ENCODE measurements at places on chromosomes 2 and 18.

GRCh38 chr2:85949280-85949679 lies 60.5 kb upstream of the ST3GAL5 start:
- DNase-seq: no peak

GRCh38 chr2:216837740-216838139 lies 22.1 kb downstream of the TNP1 start:
- no peak for DNase-seq

DNA sequence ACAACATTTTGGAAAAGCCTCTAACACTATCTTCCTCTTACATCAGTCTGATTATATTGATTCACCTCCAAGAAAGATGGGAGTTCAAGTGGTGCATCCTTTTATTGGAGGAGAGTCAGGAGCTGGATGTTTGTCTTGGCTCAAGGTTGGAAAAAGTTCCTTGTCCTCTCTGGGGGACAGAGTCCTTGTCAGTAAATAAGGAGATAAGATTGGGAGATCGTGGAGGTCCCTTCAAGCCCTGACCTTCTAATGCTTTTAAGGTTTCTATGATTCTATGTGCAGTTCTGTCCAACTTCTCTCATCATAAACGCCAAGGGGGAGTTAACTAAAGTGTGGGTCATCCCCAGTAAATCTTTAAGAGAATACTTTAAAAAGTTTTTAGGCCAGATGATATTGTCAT lies 60.9 kb upstream of the CCBE1 start:
- DNase-seq: no peak

GRCh38 chr2:111705711-111706336 lies 178.2 kb downstream of the ANAPC1 start:
- peak; percentile 71 for DNase-seq

GRCh38 chr2:52518678-52519077 lies 1248.9 kb upstream of the CHAC2 start:
- DNase-seq: no peak

DNA sequence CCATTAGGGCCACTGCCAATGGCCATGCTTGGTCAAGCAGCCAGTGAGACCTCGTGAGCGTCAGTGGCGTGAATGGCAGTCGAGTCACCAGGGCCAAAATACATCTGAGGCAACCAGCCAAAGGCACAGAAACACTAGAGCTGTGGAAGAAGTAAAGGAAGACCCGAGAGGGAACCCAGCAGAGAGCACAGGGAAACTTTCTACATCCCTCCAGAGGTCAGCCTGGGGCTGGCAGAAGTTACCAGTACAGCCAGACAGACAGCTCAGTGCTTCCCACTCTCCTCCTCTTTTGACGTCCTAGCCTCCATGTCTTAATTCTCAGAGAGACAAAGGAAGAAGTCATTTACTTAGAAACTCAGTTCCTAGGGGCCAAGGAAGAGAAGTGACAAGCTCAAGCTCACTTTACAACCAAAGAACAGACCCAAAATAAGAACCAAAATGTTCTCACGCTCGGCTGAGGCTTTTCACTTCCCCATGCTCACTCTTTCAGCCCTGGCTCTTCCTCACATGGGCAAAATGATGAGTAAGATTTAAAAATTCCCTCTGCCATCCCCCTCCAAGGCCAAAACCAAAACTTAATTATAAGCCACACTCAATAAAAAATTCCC lies 8.7 kb downstream of the CYRIA start:
- DNase-seq: no peak

DNA sequence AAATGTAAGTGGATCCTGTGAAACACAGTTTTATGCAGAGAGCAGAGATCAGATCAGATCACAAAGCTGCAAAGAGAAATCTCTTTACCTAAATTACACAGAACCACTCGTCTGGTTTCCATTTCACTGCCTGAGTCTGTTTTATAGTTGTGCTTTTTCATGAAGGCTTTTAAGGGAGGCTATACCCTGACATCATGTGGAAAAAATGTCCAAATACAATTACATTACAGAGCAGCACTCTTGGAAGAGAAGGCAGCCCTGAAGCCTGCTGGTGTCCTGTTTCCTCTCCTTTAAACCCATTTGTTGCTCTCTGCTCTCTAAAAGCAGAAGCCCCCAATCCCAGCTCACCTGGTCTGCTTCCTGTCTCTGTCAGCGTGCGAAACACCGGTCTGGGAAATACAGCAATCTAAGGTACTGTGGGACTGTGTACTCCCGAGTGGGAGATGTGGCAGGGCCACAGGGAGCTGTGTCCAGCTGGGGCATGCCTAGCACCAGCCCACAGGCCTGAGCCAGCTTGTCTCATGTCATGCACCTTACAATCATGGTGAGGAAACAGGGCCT lies 24.8 kb upstream of the ZFP36L2 start:
- DNase-seq: no peak

DNA sequence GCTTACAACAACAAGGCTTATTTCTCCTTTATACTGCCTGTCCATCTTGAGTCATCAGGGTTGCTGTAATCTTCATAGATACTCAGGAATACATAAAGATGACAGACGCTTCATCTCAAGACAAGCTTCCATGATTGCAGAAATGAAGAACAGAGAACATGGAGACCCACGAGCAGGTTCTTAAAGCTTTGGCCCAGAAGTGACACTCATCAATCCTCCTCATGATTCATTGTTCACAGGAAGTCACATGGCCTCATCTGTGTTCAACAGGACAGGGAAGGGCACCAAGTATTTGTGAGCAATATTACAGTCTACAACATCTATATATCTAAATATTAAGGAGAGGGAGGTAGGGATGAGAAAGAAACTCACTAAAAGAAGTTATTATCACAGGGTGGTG lies 36.5 kb upstream of the PGAP1 start:
- no peak for DNase-seq

DNA sequence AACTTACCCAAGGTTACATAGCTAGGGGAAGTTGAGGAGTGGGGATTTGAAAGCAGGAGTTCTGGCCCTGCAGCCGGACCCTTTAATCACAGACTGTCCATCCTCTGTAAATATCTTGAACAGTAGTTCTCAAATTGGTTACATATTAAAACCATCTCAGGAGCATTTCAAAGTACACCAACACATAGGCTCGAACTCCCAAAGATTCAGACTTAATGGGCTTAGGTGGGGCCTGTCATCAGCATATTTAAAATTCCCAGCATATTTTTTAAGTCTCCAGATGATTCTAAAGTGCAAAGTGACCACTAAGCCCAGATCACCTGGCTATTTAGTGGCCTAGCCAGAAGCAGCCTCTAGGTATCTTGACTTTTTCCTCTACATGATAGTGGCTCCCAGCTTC lies 192.2 kb downstream of the ZNF385B start:
- no peak for DNase-seq

- DNase-seq: no peak
These were observed 25.9 kb downstream of the SMAD7 start for GRCh38 chr18:48924630-48925490.

DNA sequence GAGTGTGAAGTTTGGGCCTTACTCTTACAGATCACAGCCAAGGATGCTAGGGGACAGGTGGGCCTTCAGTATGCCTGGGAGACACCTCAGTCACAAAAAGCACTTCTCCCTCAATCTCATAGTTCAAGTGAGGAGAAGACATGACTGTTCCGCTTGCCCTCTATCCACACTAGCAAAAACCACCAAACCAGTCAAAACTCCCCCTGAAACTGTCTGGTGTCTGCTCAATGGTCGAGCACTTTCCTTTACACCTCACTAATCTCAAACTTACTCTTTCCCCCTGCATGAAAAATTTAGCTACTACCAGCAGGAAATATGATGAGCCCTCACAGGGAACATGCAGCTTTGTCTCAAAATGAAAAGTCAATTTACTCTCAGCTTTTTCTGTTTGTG lies 232.2 kb downstream of the TRIB2 start:
- DNase-seq: no peak

GRCh38 chr2:174334781-174335251 lies at the start of gene SP9:
Gene SP9 (plus strand): TSS chr2:174334954. CDS start chr2:174335093, 139 bp downstream.
- peak; percentile 52 for DNase-seq

GRCh38 chr2:139165041-139165440 lies 384.9 kb upstream of the NXPH2 start:
- DNase-seq: no peak

- DNase-seq: peak; percentile 50
These were observed 12.7 kb upstream of the FHOD3 start for GRCh38 chr18:36284671-36285295.

DNA sequence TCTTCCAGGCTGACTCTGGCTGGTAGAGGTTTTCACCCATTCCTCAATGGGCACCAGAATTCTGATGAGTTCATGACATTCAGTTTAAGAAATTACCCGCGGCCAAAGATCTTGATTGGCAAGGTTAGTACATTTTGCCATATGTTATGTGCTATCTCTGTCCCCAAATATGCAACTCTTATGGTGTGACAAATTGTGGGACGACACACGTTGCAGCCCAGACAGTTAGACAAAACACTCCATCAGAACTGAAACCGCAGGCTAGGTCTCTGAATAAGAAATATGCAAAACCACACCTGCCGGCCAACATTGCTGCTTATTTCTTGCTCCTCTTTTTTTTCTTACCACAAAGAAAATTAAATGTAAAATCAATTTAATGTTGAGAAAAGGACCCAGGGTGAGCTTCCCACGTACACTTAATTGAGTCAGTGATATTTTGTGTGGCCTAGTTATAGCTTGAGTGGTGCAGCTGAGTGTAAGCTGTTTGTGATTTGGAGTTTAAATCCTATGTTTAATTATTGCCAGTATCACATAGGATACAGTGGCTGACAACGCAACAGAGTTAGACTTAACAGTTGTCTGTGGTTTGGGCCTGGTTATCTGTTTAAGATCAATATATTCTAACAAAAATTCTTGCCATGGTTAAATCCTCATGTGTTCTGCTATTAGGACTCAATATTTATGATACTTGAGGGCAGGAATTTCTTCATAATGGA lies 35.7 kb upstream of the LTBP1 start:
- DNase-seq: no peak

Data from DMS153 (cell line).